NCI-H1694 (cell line): ENCODE measurements at places on chromosomes 7 and 10.

- no peak for DNase-seq
Observed at GRCh38 chr10:71312220-71312619, 6.8 kb upstream of the SLC29A3 start.

DNA sequence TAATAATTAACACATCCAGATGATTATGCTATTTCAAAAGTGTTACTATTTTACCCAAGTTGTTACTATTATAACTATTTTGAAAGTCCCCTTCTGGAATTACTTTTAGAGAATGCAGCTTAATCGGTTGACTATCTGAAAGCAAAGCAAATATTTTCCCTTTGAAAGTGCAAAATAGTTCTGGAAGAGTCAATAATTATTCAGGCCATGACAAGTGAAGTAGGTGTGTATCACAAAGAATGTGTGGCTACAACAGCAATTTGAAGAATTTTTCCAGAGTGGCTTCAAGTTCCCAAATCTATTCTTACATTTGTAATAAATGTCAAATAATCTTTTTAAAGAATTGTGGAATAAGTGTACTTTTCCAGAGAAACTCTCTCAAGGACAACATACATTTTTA is 42.8 kb downstream of the RNLS start:
- no peak for DNase-seq

- DNase-seq, result no peak
Observed at GRCh38 chr7:71243736-71244410, 111.9 kb downstream of the GALNT17 start.

GRCh38 chr10:11377267-11377666 is 234.2 kb downstream of the USP6NL start:
- DNase-seq, result no peak

GRCh38 chr7:132783824-132784223 is 207.6 kb upstream of the PLXNA4 start:
- DNase-seq, result no peak

DNA sequence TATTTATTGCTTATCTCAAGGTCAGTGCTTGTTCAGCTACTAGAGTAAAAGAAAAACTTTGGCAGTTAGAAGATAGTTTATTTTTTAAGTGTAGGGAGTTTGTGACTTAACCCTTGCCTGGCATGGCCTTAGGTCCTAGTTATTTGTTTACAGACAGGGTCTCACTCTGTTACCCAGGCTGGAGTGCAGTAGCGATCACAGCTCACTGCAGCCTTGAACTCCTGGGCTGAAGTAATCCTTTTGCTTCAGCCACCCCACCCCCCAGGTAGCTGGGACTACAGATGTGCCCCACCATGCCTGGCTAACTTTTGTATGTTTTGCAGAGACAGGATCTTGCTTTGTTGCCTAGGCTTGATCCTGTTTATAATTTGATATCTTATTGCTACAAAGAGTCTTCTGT is 4.2 kb downstream of the ANLN start:
- no peak for DNase-seq

DNA sequence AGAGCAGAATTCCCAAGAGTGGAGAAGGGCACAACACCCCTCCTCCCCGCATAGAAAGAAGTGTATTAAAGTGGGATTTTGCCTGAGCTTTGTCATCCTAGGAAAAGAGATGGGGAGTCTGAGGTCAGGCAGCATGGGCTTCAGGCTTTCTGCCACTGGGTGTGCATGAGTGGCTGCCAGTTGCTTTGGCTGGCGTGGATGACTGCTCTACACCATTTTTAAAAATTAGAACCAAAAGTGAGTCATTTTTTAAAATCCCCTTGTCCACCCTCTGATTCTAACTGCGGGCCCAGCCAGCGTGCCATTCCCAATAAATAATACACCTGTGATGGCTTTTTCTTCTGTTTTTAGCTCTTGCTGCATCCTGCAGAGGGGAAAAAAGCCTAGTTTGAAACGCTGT is 13.4 kb downstream of the SLC29A3 start:
- no peak for DNase-seq
